ENCODE measurements at places on chromosomes 2 and 18.

- DNase-seq, result no peak
These were observed 427.7 kb downstream of the TGIF1 start for GRCh38 chr18:3877678-3878077.

GRCh38 chr2:102245266-102246151 lies 58.7 kb downstream of the IL1RL2 start:
- DNase-seq, result no peak

- DNase-seq, result no peak
These were observed 17.7 kb downstream of the CNDP2 start for GRCh38 chr18:74513883-74514205.

GRCh38 chr2:191854382-191855372 lies 7.8 kb upstream of the CAVIN2 start:
- no peak for DNase-seq

DNA sequence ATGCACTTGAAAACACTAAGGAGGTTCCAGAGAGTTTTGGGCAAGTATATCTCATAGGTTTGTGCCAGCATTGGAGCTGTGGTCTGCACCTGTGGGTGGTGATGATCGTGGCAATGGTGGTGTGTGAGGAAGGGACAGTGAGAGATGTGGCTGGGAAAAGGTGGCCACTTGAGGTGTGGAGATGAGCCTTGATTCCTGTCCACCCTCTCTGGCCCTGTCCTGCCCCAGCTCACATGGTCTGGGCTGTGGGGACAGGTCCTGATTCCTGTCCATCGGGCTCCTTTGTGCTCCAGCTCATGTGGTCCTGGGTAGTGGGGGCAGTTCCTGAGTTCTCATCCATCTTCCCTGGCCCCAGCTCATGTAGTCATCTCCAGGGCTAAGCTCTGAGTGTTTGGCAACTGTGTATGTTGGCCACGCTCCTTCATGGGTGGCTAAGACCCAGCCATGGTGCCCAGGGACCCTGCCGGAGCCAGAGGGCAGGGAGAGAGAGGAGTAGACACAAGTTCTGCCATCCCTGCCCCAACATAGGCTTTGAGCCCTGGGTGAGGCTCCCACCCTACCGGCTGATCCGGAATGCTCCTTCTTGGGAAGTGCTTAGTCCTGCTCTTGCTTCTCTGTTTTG lies 294.4 kb upstream of the HDAC4 start:
- DNase-seq, result no peak

DNA sequence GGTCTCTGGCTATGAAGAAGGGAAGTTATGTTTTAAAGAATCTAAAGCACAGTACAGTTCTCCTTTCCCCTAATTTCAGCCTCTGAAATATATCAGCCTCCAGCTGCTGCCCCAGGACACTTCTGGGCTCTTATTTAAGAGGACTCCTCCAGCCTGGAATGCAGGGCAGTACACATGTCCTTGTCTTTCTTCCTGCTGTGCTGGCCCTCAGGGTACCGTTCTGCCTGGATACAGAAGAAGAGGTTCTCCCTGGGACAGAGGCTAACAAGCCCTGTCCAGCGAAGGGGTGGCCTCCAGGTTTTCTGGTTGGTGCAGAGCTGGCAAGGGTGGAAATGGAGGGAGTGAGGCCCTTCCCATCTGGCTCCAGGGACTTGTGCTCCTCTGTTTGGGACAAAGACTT lies 22.1 kb downstream of the MLPH start:
- no peak for DNase-seq

GRCh38 chr2:120785228-120785966 lies 49.7 kb downstream of the GLI2 start:
- DNase-seq, result no peak

DNA sequence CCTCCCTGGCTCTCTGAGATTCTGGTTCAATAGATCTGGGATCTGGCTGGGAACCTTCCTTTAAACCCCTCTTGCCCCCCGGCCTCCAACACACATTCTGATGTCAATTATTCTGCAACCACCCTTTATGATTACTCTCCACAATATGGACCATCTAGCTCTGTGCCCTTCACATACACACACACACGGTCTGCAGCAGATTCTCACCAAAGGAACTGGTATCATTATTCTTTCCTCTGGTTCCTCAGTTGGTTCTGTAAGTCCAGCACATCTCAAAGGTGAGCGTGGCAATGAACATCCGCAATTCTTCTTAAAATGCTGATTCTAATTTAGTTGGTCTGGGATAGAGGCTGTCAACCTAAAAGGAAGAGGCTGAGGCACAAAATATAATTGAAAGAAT lies 2.8 kb upstream of the TMEM163 start:
- no peak for DNase-seq

GRCh38 chr2:231720987-231721966 lies 13.0 kb downstream of the PTMA start:
- DNase-seq, result no peak

DNA sequence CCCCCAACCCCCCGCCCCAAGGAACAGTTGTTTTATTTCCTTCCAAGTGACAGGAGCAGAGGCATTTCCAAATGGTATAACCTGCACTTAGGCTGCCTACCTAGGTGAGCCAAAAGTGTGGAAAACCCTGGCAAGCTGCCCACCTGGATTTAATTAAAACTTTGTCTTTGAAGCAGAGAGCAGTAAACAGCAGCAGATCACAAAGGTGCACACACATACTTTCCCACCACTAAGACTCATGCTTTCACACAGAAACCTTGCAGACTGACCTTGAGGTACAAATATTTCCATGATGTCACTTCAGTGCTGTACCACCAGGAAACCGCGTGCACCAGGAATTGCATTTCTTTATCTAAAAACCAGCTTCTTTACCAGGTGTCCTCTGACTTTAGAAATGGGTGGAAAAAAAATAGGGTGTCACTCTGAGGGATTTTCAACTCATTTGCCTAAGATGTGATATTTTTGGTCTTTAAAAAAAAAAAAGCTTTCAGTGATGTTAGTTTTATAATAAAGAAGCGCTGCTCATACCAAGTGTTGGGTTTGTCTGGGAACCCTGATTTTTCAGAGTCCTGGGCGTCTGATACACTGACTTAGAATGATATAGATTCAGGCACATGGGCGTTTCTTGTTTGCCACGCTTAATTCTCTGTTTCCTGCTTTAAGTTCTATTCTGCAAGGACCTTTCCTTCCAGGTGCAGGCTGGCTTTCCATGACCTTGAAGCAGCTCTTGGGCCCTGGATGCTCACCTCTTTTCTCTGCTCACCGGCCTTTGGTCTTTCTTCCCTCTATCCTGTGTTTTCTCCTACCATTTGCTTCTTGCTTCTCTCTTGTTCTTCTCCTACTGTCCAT lies 70.7 kb upstream of the BCL2L11 start:
- DNase-seq, result peak; percentile 65

GRCh38 chr18:40987581-40987980 lies 967.5 kb upstream of the PIK3C3 start:
- no peak for DNase-seq

DNA sequence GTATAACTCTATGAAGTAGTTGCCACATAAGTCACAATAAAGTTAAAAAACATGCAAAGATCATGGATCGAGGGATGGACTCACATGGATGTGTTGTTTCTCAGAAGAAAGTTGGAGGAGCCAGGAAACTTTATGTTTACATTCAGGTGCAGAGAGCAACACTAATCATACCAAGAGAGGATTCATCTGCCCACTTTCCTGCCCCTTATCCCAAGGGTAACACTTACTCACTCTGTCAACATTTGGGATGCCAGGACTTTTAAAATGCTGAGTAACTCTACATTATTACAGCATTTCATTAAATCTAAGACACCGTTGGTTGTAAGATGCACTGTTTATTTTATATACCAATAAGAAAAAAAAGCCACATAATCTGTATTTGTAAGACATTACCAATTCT lies 170.4 kb downstream of the KCNE4 start:
- DNase-seq, result no peak

DNA sequence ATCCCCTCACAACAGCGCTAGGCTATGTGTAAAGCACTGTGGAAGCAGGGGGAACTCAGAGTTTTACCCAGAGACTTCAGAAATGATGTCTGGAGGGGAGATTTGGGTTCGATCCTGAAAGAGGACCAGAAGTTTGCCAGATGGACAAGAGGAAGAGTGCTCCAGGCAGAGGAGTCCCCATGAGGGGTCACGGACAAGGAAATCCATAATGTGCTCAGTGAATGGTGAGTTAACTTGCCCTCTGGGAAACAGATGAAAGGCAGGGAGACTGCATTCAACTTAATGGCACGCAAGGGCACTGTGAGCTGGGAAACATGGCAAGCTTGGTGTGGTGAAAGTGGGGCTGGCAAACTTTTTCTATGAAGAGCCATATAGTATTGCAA lies 6.0 kb upstream of the ASAP2 start:
- no peak for DNase-seq

GRCh38 chr2:176137906-176138305 lies 8.4 kb downstream of the HOXD8 start:
- DNase-seq, result no peak

GRCh38 chr18:58412844-58413666 lies 215.8 kb downstream of the ALPK2 start:
- no peak for DNase-seq

DNA sequence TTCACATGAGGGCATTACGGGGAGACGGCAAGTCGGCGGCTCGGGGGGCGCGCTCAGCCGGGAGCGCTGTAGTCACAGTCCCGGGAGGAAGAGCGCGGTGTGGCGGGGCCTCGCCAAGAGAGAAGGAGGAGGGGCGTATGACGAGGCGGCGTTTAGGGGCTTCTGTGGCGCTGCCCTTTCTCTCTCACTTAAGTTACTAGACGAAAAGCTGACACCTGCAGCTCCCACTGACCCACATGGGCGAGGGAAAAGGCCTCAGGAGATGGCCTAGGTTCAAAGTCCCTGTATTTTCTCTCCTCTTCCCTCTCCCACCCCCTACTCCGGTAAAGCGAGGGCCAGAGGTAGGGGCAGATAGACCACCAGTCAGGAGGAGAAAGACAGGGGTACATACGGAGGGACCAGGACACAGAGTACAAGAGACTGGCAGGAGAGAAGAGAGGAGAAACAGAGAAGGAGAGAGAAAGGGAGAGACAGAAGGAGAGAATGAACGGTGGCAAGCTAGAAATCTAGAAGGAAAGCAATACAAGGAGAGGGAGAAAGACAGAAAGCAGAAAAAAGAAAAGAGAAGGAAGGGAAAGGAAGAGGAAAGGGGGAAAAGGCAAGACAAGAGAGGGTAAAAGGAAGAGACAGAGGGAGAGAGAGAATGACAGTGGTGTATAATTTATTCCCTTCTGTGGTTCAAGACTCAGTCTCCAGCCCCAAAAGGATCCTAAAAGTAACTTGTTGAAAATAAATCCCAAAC lies 3.8 kb downstream of the SIX2 start:
- no peak for DNase-seq

DNA sequence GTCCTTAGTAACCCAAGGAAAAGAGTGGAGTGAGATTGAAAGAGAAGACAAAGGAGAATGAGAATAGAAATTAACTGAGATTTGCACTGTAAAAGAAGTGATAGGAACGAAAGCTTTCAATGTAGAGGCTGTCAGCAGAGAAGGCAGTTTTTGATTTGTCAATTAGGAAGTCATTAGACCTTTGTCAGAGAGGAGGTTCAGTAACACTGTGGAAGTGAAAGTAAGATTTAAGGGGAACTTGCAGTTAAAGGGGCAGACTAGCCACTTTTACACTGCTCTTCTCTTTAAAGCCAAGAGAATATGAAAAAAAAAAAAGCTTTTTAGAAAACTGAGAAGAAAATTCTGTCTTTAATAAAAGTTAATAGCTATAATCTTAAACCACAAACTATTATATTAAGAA lies 11.5 kb upstream of the KYNU start:
- no peak for DNase-seq

DNA sequence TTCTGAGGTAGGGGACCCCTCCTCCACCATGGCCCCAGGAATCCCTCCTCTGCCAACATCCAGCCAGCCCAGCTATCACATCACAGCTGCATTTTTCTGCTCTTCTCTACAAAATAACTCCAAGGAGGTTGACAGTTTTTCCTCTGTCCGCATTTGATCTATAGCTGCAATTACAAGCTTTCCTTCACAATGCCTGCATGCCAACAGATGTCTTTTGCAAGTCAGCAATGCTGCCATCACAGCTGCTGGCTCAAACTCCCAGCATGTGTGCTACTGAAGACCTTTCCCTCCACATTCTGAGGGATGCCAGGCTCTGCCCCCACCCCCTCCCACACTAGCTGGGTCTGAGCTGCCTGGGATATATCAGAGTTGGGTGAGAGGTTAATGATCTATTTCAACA lies 51.7 kb downstream of the MCFD2 start:
- DNase-seq, result no peak

GRCh38 chr2:86704459-86704971 lies 15.6 kb upstream of the RMND5A start:
- peak; percentile 81 for DNase-seq

DNA sequence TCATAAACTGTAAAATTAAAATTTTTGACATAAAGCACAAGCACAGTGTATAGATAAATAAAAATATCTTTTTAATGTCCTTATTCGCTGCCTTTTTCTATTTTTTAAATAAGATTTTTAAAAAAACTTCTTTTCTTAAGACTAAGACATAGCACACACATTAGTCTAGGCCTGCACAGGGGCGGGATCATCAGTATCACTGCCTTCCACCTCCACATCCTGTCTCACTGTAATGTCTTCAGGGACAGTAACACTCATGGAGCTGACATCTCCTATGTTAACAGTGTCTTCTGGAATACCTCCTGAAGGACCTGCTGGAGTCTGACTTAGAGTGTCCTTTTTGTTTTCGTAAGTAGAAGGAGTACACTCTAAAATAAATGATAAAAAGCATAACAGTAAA lies 33.0 kb downstream of the VAPA start:
- no peak for DNase-seq

DNA sequence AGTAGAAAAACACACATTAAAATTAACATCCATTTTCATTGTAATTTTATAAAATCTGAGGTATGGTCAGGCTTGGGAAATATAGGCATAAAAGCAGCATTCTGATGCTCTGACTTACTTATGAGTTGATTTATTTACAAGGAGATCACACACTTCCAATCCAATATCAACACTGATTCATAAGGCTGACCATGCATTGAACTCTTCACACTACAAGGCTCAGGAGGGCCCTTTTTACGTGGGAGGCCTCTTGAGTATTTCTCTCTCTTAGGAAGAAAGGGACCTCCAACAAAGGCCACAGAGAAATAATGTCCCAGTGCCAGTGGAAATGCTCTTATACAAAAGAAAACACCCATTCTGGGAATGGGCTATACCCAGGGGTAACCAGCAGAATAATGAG lies 222.8 kb downstream of the NAPG start:
- DNase-seq, result no peak

DNA sequence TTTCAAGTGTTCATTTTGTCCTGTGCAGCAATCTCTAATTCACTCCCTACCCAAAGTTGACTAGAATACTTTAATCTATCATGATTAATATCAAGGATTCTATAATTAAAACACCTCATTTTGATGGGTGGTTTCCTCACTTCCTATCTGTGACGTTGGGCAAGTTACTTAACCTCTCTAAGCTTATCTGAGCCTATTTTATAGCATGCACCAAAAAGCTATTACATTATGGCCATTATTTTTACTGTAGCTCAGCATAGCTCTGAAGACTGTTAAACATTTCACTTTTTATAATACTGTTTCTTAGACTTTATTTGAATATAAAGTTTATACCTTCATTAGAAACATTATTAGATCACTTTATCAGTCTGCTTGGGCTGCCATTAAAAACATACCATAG lies 579.6 kb upstream of the NXPH2 start:
- no peak for DNase-seq

- no peak for DNase-seq
These were observed 92.2 kb upstream of the MBOAT2 start for GRCh38 chr2:9095690-9096089.

GRCh38 chr2:164213916-164214315 lies 407.4 kb downstream of the GRB14 start:
- no peak for DNase-seq

All from body of pancreas (tissue), 4 donors.